ENCODE measurements at places on chromosomes 16 and 17. TPM values are rescaled to one million over a fixed set of nuclear protein-coding genes. Genes with fewer than 3 reads are reported as not detected.

GRCh38 chr17:72615627-72615991 is 476.9 kb downstream of the SLC39A11 start:
- DNase-seq = no peak

- DNase-seq = no peak
Measured at GRCh38 chr17:40554646-40555295, 10.5 kb downstream of the CCR7 start.

DNA sequence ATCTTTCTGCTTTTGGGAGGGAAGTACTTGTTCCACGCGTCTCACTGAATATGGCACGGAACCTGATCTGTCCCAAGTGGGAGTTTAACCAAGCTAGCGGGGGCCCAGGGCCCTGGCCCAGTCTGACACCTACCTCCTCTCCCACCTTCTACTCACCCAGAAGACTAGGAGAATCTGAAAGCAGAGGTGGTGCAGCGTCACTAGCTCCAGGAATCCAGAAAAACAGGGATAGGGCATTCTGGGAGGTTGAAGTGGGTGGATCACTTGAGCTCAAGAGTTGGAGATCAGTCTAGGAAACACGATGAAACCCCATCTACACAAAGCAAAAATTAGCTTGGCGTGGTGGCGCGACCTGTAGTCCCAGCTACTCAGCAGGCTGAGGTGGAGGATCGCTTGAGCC is 163.5 kb upstream of the ZNF267 start:
- DNase-seq = no peak

The CYB5D1 gene
- 23.4 TPM for polyA plus RNA-seq

The RAMP2 gene
- polyA plus RNA-seq = 84.6 TPM

DNA sequence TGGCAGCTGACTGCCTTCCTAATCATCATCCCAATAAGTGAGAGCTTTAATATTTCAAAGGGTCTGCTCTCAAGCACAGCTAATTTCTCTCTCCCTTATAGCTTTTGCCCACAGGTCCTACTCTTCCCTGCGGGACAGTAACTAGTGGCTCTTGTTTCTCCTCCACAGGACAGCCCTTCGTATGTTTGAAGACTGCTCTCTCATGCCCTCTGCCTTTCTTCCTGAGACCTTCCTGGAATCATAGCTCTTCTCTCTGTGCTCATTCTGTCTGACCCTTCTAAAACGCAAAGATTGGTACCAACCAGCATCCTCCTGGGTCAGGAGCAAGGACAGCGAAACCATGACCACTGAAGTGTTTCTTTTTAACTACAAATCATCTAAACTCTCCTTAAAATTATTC is 168.9 kb downstream of the GRIN2A start:
- no peak for DNase-seq

- DNase-seq = no peak
Measured at GRCh38 chr16:78200623-78201096, 101.2 kb downstream of the WWOX start.

DNA sequence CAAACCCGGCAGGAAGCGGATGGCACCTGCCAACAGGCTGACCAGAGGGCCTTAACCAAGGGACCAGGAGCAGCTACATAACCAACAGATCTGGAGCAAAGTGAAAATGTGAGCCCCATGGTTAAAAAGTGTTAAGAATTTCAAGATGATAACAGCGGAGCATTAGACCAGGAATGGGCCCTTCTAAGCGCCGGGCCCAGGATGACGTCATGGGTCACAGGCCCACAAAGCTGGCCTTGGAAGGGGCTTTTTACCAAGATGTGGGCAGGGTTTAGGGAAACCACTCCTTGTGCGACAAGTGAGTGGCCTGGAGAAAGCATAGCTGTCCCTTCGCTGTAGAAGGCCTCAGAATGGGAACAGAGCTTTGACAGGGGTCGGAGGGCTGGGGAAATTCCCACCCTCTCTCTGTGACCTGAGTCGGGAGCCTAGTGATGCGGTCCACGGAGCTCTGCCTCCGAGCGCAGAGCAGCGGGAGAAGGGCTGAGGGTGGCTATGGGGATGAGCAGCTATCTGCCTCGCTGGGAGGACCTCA is 84.4 kb upstream of the RPL38 start:
- no peak for DNase-seq

DNA sequence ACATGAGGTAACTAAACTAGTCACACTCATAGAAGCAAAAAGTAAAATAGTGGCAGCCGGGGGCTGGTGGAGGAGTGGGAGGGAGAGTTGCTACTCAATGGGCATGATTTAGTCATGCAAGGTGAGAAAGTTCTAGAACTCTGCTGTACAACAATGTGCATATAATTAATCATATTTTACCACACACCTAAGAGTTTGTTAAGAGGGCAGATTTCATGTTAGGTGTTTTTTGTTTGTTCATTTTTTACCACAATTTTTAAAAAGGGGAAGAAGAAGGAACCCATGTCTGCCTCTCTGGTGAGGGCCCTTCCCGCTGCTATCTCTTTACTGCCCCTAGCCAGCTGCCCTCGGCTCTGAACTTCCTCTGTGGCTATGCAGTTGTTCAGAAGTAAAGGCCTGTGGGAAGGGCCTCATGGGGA is 11.2 kb downstream of the CD300LB start:
- DNase-seq = no peak

DNA sequence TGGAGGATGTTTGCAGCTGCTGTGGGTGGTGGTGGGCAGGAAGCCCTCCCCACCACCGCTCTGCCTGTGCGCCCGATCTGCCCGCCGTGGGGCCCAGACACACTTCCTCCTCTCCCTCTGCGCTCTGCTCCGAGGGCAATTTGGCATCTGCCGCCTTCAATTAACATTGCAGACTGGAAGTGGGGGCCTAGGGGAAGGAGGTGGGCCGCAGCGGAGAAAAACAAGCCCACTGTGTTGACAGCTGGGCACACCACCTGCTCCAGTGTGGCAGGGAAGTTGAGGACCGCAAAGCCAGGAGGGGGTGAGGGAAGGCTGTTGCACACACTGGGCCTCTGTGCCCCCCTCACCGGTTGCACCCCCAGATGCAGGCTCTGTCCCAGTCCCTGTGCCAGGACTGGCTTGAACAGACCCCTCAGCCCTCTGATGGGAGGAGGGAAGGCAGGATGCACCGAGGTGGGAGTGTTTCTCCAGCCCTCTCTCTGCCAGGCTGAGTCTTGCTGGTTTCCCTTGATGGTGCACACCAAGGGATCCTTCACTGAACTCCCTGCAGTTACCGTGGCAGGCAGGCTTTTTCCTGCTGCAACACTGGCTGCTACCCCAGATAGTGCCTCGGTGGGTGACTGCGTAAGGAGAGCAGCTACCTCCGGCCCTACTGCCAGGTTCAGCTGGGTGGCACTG is 72.8 kb upstream of the MED9 start:
- no peak for DNase-seq

DNA sequence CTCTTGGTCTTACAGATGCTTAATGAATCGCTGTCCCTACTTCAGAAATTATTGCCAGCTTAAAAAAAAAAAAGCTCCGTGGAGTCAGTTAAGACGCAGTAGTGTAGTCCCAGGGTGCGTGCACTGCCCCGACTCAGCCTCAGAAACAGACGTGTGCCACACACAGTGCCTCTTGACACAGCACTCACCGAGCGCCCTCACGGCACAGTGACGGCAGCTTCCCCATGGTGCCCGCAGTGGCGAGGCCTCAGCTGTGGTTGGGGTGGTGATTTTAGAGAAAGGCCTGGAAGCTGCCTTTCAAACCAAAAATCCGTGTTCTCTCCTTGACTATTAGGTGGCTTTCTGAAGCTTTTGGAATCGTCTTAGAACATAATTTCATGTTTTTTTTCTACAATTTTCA is 13.9 kb downstream of the TCF25 start:
- DNase-seq = no peak

DNA sequence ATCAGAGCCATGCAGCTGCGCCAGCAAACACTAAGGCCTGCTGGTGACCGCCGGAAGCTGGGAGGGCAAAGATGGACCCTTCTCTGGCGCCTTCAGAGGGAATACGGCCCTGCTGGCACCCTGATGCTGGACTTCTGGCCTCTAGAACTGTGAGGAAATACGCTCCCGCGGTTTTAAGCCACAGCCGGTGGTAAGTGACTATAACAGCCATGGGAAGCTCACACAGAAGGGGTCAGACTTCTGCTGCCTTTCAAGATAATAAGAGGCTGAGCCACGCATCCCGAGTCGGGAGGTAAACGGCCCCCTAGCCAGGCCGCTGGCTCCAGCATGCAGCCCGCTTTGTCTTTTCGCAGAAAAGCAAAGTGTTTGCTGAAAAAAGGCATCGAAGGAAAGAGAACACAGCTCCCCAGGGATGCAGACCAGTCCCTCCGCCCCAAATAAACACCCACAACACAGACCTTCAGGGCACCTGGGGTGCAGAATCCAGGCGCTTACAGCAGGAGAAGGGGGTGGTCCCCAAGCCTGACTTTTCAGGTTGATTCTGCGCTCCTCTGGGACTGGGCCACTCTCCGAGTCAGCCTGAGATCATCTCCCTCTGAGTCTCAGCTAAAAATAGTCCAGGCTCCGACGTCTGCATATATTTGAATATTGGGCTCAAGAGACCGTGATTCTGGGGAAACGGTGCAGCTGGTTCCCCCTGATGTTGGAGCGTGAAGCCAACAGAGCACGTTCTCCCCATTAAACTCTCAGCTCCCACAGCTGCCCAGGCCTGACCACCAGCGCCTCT is 89.7 kb downstream of the MGAT5B start:
- DNase-seq = no peak

DNA sequence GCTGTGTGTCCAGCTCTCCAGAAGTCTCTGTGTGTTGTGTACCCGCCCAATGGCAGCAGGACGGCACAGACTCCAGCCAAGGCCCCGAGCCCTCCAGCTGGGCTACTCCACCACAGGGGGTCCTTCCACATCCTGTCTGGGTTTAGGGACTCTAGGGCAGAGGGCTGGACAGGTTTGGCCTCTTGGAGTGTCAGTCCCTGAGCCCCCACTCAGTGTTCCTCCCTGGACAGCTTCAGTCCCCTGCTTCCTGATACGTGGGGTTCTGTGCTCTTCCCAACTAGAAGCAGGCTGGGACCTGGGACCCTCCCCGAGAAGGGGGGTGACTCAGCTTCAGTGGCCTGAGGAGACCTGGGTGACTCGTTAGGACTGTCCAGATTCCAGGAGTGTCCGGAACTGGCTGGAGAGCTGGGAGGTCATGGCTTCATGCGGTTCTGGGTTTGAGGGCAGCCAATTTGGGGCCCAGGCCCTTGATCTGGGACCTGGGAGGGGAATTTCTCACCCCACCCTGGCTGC is 4.2 kb downstream of the CDK3 start:
- DNase-seq = no peak

- no peak for DNase-seq
Measured at GRCh38 chr17:79808763-79809529, 12.1 kb upstream of the CBX8 start.

- DNase-seq = no peak
Measured at GRCh38 chr16:26717826-26718225, 348.9 kb upstream of the C16orf82 start.

DNA sequence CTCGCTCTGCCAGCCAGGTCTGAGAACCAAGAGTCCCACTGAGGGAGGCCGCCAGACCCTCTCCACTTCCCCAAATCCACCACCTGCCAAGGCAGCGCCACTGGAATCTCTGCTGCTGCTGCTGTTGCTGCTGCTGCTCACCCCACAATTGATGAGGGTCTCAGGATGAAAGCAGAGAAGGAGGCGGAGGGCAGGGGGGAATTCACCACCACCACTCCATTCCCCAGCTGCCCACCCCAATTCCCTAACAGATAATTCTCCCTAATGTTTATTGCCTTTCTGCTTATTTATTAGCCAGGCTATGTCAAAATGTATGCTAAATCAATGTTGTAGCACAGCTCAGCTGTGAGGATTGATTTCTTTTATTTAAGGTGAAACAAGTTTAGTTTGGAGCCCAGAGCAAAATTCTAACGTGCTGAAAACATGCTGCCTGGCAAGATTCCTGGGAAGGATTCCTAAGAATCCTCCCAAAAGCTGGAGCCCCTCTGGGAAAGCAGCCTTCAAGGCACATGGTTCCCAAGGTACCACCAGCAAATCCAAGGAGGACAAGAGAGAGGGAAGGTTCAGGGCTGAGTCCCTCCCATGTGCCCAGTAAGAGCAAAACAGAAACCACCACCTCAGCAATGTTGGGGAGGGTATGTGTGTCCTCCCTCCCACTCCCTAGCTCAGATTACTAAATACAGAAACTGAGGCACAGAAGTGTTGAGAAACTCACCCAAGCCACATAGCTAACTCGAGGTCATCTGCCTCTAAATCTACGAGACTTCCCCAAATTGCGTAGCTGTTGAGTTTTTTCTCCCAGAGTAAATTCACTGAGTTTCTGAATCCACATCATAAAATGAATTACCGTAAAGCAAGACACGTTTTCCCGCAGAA is 12.2 kb upstream of the CDH5 start:
- no peak for DNase-seq

- no peak for DNase-seq
Measured at GRCh38 chr17:44108440-44109311, 14.8 kb downstream of the HDAC5 start.

GRCh38 chr16:65731833-65732232 is 610.0 kb upstream of the CDH11 start:
- no peak for DNase-seq

The NOXO1 gene
- 0.61 TPM for polyA plus RNA-seq

DNA sequence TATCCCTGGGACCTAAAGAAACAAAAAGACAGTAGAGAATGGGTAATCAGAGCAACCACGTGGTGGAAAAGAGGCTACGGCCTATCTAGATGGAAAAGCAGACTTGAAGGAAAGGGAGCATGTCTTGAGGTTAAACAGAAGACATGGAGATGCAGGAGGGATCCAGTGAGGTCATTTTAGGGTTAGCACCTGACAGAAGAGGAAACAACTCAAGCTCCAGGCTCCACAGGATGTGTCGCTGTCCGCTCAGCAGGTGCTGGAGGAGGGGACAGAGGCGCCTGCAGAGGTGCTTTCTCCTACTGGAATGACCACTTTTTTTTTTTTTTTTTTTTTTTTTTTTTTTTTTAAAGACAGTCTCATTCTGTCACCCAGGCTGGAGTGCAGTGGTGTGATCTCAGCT is 47.5 kb upstream of the CLEC3A start:
- no peak for DNase-seq

DNA sequence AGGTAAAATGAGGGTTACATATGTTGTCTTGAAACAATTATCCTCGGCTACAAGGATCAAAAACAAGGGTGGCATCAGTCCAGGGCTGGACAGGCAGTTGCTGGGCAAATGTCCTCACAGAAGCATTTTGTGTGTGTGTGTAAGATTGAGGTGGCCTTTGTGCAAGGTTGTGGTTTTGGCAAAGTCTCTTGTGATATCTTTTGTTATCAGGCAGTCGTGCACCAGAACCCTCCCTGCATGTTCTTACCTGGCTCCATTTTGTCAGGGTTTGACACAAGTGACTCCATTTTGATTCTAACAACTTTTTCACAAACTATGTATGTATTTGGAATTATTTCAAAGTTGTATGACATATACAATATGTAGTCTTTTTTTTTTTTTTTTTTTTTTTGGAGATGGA is 20.0 kb downstream of the CHAD start:
- no peak for DNase-seq

DNA sequence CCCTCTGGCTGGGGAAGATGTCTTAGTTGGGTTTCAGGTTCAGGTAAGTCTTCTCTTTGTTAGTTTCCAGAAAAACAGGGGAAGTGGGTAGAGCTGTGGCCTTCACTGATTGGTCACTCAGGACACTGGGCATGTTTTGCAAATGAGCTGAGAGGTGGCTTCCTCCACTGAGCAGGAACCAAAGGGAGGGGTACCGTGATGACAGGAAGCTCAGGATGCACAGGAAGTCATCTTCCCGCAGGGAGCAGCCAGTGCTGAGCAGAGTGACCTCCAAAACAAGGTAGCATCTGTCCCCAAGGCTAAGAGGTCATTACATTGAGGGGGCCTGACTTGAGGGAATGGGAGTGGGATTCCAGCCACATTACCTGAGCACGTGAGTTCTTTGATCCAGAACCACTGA is 5.6 kb downstream of the NT5C start:
- no peak for DNase-seq
